H7 (cell line): ENCODE measurements at places on chromosomes 4 and X.

DNA sequence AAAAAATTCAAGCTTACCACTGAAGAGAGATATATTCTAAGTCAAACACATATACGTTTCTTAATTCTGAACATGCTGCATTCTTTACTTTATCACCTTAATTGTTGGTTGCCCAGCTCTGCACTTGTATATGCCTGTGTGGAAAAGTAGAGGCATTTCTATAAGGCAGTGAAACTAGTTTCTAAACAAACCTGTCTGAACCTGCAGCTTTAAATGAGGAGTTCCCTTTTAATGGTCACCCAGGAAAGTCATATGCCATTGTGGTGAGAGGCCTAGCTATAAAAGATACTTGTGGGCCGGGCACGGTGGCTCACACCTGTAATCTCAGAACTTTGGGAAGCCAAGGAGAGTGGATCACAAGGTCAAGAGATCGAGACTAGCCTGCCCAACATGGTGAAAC is 147.4 kb upstream of the RXFP1 start:
- no peak for DNase-seq

DNA sequence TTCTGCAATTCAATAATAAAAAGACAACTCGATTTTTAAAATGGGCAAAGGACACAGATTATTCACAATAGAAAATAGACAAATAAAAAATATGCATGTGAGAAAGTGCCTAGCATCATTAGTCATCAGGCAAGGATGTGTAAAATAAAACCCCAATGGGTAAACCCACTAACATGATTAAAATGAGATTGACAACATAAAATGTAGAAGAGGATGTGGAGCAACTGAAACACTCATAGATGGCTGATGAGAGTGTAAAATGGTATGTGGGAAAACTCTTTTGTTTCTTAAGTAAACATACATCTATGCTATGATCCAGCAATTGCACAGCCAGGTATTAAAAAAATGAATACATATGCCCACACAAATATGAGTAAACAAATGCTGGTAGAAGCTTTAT is 177.6 kb downstream of the IQCM start:
- DNase-seq = no peak

- no peak for DNase-seq
Measured at GRCh38 chr4:19309378-19309777, 942.3 kb upstream of the SLIT2 start.

DNA sequence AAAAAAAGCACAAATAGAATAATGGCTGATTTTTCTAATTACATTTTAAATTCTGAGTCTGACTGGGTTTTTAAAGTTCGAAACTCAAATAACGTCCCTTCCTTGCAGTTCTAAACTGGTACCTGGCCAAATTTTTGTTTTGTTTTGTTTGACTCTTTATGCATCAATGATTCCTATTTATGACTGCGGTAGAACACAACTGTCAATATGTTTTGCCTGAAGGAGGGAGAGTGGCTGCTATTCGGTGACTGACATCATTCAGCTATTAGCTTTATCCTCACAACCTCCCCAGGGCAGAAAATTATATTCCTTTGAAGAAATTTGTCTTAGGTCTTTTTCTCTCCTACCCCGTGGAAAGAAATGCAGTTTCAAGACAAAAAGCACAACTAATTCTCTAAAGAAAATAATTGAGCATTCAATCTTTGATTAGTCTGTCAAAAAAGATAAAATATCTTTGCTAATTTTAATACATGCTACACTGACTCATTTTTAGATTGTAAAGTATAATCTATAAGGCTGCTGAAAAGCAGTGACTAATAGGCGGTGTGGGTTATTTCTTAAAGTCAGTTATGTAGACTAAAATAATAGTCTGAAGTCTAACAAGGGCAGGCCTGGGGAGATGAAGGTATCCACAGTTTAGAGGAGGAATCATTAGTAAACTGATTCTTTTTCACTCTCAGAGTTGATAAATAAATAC is 61.9 kb downstream of the TMEM150C start:
- DNase-seq = no peak

DNA sequence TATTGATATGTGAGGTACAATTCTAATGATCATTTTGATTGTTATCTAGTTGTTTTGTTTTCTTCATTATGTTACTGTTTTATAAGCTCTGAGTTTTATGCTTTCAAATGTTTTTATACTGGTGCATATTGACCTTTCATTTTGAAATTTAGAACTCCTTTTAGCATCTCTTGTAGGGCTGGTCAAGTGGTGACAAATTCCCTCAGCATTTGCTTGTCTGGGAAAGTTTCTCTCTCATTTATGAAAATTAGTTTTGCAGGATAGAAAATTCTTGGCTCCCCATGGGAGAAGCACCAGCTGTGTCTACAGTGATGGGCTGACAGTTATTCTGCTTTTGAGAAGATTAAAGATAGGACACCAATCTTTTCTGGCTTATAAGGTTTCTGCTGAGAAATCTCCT is 105.3 kb upstream of the SPRY1 start:
- no peak for DNase-seq

GRCh38 chr4:15976456-15977447 is 13.8 kb upstream of the FGFBP2 start:
- peak; percentile 56 for DNase-seq

- DNase-seq = no peak
Measured at GRCh38 chr4:12165616-12166015, 736.9 kb upstream of the HS3ST1 start.

GRCh38 chrX:20361081-20361889 is 94.6 kb upstream of the RPS6KA3 start:
- DNase-seq = no peak

DNA sequence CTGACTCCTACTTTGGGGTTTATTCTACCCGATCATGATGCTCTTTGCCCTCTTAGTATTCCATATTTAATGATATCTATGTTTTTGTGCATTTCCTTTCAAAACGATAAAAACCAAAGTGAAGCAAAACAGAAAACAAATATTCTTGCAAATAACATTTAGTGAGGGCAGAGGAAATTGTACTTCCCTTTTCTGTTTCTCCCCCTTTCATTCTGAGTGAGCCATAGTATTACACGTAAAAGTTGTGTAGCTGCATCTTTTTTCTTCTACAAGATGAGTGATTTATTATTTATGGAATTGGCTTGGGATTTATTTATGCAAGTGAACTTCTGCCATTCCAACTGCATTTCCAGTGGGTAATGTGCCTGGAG is 109.9 kb downstream of the AFF2 start:
- no peak for DNase-seq

DNA sequence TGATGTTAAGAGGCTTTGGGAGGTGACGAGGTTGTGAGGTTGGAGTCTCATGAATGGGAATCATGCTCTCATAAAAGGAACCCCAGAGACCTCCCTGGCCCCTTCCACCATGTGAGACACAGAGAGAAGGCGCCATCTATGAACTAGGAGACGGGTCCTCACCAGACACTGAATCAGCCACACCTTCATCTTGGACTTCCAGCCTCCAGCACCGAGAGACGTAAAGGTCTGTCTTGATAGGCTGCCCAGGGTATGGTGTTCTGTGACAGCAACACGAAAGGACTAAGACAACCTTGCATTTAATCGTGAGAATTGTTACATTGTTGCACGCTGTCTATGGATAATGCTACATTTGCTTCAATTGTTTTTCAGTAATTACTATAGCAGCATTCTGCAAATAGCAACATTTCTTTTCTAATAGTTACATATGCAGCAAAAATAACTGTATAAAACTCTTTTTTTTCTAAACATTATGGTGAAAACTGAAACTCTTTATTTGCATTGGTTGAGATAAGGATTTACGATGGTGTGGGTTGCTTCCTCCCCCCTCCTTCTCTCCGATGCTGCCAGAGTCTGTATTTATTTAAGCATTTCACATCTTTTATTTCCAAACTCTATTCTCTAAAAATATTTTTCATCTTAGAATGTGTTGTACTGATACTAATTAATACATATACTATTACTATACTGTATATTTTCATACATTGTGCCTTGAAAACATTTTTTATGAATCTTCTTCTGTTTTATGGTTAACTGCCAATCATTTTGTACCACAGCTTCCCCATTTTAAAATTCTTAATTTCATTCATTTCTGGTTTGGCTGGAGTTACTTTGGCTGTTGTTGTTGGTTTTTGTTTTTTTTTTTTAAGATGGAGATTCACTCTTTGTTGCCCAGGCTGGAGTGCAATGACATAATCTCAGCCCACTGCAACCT is 26.4 kb upstream of the AKAP17A start:
- no peak for DNase-seq

DNA sequence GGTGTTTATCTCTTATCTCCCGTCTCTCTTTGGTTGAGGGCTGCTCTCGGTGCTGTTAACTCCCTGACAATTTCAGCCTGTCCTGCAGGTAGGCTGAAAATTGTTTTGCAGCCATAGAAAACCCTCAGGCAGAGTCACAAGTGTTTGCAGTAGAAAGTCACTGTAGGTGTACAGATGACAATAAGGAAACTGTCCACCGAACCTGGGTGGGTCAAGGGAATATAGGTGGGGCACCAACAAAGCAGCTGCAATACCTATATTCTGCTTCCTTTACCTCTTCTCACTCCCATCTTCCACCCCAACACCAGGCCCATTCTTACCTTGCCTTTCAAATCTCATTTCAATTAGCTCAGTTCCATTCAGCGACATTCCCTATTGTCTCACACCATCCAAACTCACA is 381.8 kb downstream of the PPP1R2C start:
- DNase-seq = no peak

DNA sequence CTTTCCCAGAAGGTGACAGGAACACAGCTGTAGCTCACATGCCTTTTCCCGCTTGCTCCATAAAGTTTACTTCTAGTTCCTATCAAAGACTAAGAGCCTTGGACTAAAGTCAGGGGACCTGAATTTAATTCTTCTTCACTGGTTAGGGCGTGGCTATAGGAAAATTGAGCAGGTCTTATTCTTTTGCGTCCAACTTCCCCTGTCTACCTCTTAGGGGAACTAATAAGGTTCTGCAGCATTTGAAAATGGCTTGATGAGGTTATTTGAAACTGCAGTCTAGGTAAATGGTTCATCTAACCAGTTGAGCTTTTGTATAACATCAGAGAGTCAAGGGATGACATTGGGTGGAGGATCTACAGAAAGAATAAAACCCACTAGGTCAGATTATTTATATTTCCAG is 2.6 kb downstream of the ARHGAP10 start:
- DNase-seq = no peak

DNA sequence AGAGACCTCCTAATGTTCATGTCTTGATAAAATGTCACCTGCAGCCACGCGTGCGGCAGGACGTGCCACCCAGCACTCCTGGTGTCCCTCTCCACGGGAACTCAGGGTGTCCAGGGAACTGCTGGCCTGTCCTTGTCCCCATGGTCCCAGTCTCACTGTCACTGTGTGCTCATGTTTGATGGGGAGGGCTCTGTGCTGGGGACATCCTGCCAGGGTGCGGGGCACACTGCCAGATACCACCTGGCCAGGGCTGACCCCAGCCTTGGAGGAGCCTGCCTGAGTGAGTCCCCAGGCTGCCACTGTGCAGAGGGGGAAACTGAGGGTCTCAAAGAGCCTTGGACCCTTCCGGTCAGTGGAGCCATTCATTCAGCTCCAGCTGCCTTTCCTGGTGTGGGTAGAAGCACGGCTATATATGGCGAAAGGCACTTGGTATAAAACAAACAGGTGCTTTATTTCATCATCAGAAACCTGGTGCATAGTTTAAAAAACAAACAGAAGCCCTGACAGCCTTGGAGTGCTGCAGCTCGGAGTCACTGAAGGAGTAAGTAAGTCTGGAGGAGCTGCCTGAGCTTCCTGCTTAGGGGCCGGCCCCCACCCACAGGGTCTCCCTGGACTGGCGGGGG is 33.0 kb downstream of the NOP14 start:
- no peak for DNase-seq

GRCh38 chr4:74365761-74366160 is 816 bp downstream of the EREG start:
- DNase-seq = peak; percentile 44

DNA sequence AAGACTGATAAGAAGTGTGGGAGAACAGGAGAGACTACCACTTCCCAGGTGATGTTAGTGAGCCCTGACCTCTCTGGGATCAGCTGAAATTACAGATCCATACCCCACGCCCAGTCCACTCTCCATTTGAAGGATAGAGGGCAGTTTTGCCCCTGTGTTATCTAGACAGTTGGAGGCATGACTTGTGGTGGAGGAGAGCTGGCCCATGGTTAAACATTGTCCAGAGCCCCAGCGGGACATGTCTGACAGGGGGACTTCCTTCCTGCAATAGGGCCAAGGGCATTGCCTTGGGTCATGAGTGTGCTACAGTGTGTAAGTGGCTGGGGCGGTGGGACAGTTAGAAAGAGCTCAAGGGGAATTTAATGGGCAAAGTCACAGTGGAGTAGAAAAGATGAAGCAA is 181.1 kb downstream of the MID1IP1 start:
- DNase-seq = no peak

- peak; percentile 99 for DNase-seq
Measured at GRCh38 chr4:1009542-1010394, 1.7 kb upstream of the FGFRL1 start.

GRCh38 chr4:7414736-7415510 is 19.8 kb downstream of the PSAPL1 start:
- peak; percentile 64 for DNase-seq

- no peak for DNase-seq
Measured at GRCh38 chr4:133402616-133403015, 253.5 kb downstream of the PCDH10 start.

- no peak for DNase-seq
Measured at GRCh38 chrX:9940421-9940820, 26.7 kb upstream of the CLDN34 start.

GRCh38 chrX:10615931-10616774 is 4.2 kb downstream of the MID1 start:
- DNase-seq = peak; percentile 56

- peak; percentile 83 for DNase-seq
Measured at GRCh38 chrX:48831909-48832291, 3.5 kb downstream of the PCSK1N start.

- DNase-seq = no peak
Measured at GRCh38 chrX:106752101-106752678, 25.7 kb downstream of the RNF128 start.

DNA sequence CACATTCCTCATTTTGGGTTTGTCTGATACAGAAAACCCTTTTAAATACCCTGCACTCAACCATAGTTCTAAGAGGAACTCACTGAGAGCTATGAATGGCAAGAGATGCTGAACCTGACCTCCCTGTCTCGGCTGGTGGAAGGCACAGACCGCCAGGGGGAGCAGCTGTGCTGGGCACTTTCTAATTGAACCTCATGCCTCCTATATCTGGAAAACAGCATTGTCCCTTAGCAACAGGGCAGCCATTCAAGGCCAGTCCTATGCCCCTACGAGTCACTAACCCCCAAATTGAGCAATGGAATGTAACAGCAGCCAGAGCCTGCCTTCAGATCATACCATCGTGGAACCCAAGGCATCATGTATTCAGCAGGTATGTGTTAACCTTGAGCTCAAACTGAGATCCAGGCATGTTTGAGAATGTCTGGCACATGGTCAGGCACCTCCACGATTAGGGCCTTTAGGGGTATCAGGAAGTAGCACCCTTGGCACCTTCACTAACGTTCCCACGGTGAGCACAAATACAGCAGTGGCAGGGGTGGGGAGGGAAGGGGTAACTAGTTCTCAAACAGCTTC is 5.1 kb downstream of the USP27X start:
- DNase-seq = peak; percentile 53

DNA sequence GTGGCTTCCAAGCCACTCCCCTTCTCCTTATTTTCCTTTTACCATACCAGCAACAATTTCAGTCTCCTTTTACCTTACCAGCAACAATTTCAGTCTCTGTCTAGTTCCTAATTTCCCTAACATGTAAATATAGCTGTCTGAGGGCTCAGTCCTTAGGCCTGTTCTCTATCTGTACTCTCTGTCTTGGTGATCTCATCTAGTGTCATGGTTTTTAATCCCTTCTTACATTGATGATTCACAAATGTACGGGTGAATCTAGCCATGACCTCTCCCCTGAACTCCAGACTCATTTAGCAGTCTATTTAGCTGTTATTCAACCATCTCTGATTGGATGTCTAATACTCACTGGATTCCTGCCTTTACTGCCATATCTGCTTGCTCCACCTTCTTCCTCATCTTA is 7.2 kb downstream of the IL15 start:
- DNase-seq = no peak
